ENCODE measurements at places on chromosomes 16 and 17.

DNA sequence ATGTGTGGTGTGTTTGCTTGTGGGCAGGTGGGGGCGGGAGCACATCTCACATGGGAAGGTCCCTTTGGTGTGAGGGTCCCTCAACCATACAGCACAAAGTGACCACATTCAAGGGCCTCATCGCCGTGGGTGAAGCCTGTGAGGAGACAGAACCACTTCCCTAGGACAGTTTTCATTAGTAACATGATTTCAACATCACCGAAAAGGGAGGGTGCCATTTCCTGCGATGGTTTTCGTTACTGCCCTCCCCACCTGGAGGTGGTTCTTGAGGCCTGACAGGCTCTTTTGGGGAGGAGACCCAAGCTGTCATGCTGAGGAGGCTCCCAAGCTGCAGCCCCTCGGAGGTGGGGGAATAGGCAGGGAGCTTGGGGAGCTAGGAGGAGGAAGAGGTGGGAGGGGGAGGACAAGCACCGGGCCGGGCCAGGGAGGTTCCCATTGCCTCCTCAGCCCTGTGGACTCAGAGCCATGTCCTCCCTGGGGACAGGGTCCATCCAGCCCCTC is 9.5 kb downstream of the CD300LB start:
- DNase-seq = no peak

- no peak for DNase-seq
Measured at GRCh38 chr17:37770631-37771518, 26.0 kb upstream of the HNF1B start.

GRCh38 chr17:58330538-58330996 is 2.0 kb upstream of the TSPOAP1 start:
- no peak for DNase-seq

GRCh38 chr16:56226187-56226586 is 34.9 kb downstream of the GNAO1 start:
- DNase-seq = no peak

DNA sequence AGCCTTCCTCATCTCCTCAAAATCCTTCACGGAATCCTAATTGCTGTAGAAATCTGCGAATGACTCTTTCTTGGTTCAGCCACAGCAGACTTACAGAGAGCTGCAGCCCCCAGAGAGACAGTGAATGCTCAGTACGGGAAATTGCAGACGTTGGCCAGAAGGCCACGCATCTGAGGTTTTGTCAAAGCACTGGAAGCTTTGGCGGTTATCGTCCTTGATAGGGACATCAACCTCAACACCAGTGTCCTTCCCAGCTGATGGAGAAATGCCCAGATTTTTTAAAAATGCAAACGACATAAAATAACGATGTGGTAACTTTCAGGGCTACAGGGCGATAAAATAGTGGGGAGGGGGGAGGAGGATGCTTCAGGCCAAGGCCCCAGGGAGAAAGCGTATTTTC is 166.6 kb upstream of the CIBAR2 start:
- DNase-seq = no peak

- DNase-seq = no peak
Measured at GRCh38 chr16:57299009-57299718, 14.7 kb upstream of the PLLP start.

- no peak for DNase-seq
Measured at GRCh38 chr16:51137097-51137496, 14.0 kb downstream of the SALL1 start.

- DNase-seq = no peak
Measured at GRCh38 chr16:85289760-85290625, 177.7 kb upstream of the CIBAR2 start.

DNA sequence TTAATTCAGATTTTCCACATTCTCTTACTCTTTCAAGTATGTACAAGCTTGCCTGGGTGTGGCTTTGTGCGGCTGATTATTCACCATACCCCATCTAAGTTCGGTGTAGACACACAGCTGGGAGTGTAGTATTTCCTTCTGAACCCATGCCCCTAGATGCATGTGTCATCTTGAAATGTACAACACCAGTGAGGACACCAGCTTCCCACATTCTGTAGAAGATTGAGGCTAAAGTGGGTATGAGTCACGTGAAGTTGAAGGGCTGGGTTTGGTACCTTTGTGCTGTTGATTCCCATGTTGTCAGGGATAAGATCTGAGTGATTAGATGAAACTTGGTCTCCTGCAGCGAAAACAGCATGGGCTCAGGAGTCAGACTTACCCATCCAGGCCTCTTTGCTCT is 14.6 kb upstream of the DHX8 start:
- DNase-seq = no peak

GRCh38 chr16:62088731-62089410 is 52.6 kb upstream of the CDH8 start:
- DNase-seq = no peak

DNA sequence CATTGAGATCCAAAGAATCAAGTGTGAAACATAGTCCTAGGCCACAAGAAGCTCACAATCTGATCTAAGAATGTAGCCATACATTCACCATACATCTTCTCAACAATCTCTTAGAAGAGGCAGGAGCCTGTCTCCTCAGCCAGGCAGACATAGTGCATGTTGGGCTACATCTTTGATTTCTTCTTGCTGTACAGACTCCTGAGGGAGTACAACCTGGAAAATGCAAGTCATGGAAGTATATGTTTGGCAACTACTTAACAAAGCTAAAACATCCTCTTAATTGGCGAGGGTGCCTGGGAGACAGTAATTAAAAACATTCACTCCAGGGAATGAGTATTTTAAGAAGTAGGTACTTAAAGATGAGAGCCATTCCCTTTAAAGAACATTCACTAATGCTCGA is 79.2 kb upstream of the NOG start:
- no peak for DNase-seq

- DNase-seq = peak; percentile 5
Measured at GRCh38 chr17:30600830-30601494, 123.8 kb downstream of the GOSR1 start.

DNA sequence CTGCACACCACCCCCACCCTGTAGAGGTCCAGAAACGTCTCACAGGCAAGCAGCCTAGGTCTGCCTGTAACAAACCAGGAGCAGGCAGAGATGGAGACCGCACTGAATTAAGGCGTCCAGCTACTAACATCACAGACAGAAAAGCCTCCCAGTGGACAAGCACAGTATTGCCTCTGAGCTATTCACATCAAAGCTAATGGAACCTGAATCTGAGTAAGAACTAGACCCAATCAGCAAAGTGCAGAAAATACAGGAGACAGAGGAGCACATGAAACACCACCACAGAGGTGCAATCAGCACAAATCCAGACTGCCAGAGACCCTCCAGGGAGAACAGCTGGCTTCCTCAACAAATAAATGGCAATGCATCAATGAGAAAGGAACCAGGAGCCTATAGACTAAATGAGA is 22.2 kb upstream of the PEMT start:
- DNase-seq = peak; percentile 31

- no peak for DNase-seq
Measured at GRCh38 chr17:72128039-72128438, 7.2 kb downstream of the SOX9 start.

GRCh38 chr17:75917917-75918445 is 13.3 kb upstream of the MRPL38 start:
- DNase-seq = no peak

GRCh38 chr16:27598220-27598619 is 48.3 kb downstream of the KATNIP start:
- no peak for DNase-seq

DNA sequence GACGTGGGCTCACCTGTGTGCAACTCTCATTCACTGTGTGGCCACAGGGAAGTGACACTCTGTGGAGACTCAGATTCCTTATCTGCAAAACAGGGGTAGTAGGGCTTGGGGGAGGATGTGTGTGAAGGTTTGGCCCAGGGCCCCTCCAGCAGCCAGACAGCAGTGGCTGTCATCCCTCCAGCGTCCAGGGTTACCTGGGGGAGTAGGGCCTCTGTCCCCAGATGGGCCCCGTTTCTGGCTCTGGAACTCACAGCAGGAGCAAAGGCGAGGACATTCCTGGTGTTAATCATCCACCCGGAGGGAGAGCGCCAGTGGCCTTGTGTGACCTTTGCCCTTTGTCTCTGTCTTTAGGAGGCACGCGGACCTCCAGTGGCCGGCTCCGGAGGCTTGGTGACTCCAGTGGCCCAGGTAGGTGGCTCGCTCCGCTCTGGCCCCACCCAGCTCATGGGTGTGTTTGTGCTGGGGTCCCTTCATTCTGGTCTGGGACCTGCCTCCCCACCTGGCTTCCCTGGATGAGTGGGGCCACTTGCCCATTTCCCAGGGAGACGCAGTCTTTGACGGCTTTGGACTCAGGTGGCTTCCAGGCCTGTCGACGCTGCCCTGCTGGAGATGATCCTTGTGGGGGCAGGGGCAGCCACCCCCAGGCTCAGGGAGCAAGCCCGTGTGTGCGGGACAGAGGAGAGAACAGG is 166.2 kb downstream of the SEC14L1 start:
- no peak for DNase-seq

GRCh38 chr16:19766988-19767387 is 48.9 kb downstream of the IQCK start:
- DNase-seq = no peak

DNA sequence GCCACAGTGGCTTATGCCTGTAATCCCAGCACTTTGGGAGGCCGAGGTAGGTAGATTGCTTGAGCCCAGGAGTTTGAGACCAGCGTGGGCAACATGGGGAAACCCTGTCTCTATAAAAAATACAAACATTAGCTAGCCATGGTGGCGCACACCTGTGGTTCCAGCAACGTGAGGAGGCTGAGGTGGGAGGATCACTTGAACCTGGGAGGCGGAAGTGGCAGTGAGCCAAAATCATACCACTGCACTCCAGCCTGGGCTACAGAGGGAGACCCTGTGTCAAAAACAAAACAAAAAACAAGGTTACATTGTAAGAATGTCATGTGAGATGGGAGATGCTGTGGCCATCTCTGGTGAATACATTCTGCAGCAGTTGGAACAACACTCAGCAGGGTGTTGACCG is 13.5 kb downstream of the DUSP14 start:
- DNase-seq = no peak

- DNase-seq = no peak
Measured at GRCh38 chr16:84574191-84574590, 43.7 kb downstream of the COTL1 start.

- no peak for DNase-seq
Measured at GRCh38 chr16:72419638-72420037, 247.7 kb upstream of the PMFBP1 start.

GRCh38 chr17:67376415-67376736 is 705 bp upstream of the PITPNC1 start:
- no peak for DNase-seq

GRCh38 chr16:19503461-19504075 is 18.3 kb downstream of the GDE1 start:
- DNase-seq = no peak

DNA sequence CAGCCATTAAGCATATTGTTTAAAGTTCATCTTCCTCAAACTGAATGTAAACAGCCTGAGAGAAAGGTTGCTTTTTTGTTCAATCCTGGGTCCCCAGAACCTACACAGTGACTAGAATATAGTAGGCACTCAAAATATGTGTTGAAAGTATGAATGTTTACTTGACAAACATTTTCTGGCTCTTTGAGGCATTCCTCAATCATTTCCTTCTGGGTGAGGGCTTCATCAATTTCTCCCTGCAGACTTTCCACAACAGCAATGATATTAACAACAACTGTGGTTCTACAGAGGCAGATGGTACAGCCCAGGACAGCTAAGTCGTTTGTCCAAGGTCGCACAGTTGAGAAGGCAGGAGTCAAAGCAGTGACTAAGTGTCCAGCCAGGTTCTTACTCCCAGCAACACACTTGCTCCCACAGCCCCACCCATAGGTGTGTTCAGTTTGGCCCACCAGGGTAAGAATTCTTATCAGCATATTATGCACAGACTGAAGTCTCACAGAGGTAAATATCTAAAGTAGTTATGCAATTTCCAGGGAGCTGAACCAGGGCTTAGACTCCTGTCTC is 61.1 kb downstream of the HS3ST3B1 start:
- no peak for DNase-seq

- DNase-seq = no peak
Measured at GRCh38 chr16:57743458-57743857, 7.9 kb downstream of the KATNB1 start.

GRCh38 chr16:72850853-72851252 is 197.1 kb downstream of the ZFHX3 start:
- DNase-seq = no peak

- no peak for DNase-seq
Measured at GRCh38 chr16:65497571-65497970, 375.7 kb upstream of the CDH11 start.

DNA sequence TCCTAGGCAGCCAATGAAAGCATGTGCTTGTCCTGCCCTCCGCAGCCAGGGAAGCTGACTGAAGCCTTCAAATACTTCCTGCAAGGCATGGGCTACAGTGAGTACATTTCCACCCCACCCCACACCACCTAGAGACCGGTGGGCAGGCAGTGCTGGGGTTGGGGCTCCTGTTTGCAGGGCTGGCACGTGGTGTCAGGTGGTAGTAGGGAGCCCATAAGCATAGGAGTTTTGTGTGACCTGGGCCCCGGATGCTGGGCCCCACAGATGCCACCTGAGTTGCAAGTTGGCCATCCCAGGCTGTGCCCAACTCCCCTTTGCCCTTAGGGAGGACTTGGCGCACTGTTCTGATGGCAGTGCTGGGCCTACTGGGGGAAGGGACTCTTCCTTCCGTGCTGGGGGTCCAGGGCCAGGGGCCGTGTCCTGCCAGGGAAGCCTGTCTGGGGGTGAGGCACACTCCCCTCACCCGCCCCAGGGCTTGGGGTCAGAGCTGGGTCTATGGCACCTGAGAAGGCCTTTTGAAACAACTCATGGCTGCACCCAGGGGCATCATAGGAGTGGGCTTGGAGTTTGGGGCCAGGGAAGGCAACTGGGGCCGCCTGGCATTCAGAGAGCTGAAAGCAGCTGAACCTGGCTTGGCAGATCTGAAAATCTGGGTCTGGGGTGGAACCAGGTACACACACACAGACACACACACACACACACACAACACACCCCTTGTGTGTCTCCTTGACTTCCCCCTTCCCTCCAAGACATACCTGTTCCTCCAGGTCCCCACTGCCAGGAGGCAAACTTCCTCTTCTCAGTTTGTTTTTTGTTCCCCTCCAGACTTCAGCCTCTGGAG is 5.8 kb upstream of the SETD6 start:
- no peak for DNase-seq

Data from effector memory CD8-positive, alpha-beta T cell (primary cell).